Activated CD8-positive, alpha-beta memory T cell treated with anti-CD3 and anti-CD28 coated beads, Interleukin-2, amount 10 ng/mL, durations not matched to agents 7 days and 5 days (primary cell): ENCODE measurements at places on chromosomes 3 and 15. TPM values are rescaled to one million over a fixed set of nuclear protein-coding genes. Genes with fewer than 3 reads are reported as not detected.

VEPH1 gene
- total RNA-seq: not detected

- no peak overlapping the region for H3K27ac ChIP-seq
- peaks cover 7% of the 10 kb centered on the region for H3K27me3 ChIP-seq
- H3K4me3 ChIP-seq: no peak overlapping the region
Measured at GRCh38 chr3:131744765-131745164, 242.0 kb upstream of the MRPL3 start.

CSPG4 gene
- total RNA-seq: not detected

GRCh38 chr3:127675651-127676391 is 3.1 kb downstream of the ABTB1 start:
- DNase-seq: no peak
- no peaks in the 10 kb centered on the region for H3K36me3 ChIP-seq
- H3K4me3 ChIP-seq: no peak overlapping the region
- H3K27ac ChIP-seq: no peak overlapping the region
- H3K27me3 ChIP-seq: no peaks in the 10 kb centered on the region

- H3K4me1 ChIP-seq: peaks cover 96% of the 10 kb centered on the region
- peaks cover 83% of the 10 kb centered on the region for H3K36me3 ChIP-seq
- H3K27ac ChIP-seq: peak overlapping the region; percentile 99
- no peak for DNase-seq
Measured at GRCh38 chr3:4826237-4827100, 152.8 kb upstream of the BHLHE40 start.

GRCh38 chr15:22949074-22949547 is 31.1 kb downstream of the CYFIP1 start:
- H3K27ac ChIP-seq: no peak overlapping the region
- no peak overlapping the region for H3K4me3 ChIP-seq
- H3K27me3 ChIP-seq: peaks cover 9% of the 10 kb centered on the region
- no peak for DNase-seq
- H3K4me1 ChIP-seq: peaks cover 6% of the 10 kb centered on the region
- no peaks in the 10 kb centered on the region for H3K36me3 ChIP-seq

- no peaks in the 10 kb centered on the region for H3K36me3 ChIP-seq
- no peak overlapping the region for H3K27ac ChIP-seq
- no peak overlapping the region for H3K4me3 ChIP-seq
- H3K4me1 ChIP-seq: peaks cover 10% of the 10 kb centered on the region
- DNase-seq: no peak
Measured at GRCh38 chr15:98938105-98938417, 69.5 kb downstream of the PGPEP1L start.

GRCh38 chr3:139227165-139227564 is 116.7 kb upstream of the MRPS22 start:
- no peak overlapping the region for H3K4me3 ChIP-seq
- no peak for DNase-seq
- H3K27me3 ChIP-seq: peaks cover 2% of the 10 kb centered on the region
- peaks cover 1% of the 10 kb centered on the region for H3K4me1 ChIP-seq

GRCh38 chr15:25362545-25362944 is 76.3 kb downstream of the UBE3A start:
- DNase-seq: no peak
- peaks cover 55% of the 10 kb centered on the region for H3K36me3 ChIP-seq
- H3K27me3 ChIP-seq: no peaks in the 10 kb centered on the region

- no peak overlapping the region for H3K4me3 ChIP-seq
- H3K27me3 ChIP-seq: peaks cover 11% of the 10 kb centered on the region
- H3K27ac ChIP-seq: no peak overlapping the region
- H3K4me1 ChIP-seq: no peaks in the 10 kb centered on the region
Measured at GRCh38 chr15:38111070-38111469, 141.6 kb upstream of the SPRED1 start.

GRCh38 chr3:139835830-139836683 is 98.9 kb upstream of the CLSTN2 start:
- no peak overlapping the region for H3K4me3 ChIP-seq
- no peak for DNase-seq
- no peaks in the 10 kb centered on the region for H3K27me3 ChIP-seq
- no peaks in the 10 kb centered on the region for H3K4me1 ChIP-seq
- no peaks in the 10 kb centered on the region for H3K36me3 ChIP-seq

IL5RA gene
- total RNA-seq: not detected

GRCh38 chr3:117045143-117045542 is 335.6 kb downstream of the TUSC7 start:
- H3K4me3 ChIP-seq: no peak overlapping the region
- H3K36me3 ChIP-seq: no peaks in the 10 kb centered on the region
- no peak overlapping the region for H3K27ac ChIP-seq
- no peaks in the 10 kb centered on the region for H3K4me1 ChIP-seq

CELF6 gene
- 0.29 TPM for total RNA-seq

GRCh38 chr15:34188711-34189110 is 21.2 kb downstream of the KATNBL1 start:
- no peak for DNase-seq
- H3K27ac ChIP-seq: no peak overlapping the region
- H3K36me3 ChIP-seq: peaks cover 26% of the 10 kb centered on the region
- H3K27me3 ChIP-seq: no peaks in the 10 kb centered on the region
- H3K4me1 ChIP-seq: peaks cover 4% of the 10 kb centered on the region
- no peak overlapping the region for H3K4me3 ChIP-seq

GRCh38 chr15:95834028-95834804 is 496.3 kb upstream of the NR2F2 start:
- H3K27ac ChIP-seq: no peak overlapping the region
- no peak overlapping the region for H3K4me3 ChIP-seq
- no peak for DNase-seq
- H3K4me1 ChIP-seq: peaks cover 10% of the 10 kb centered on the region

BTLA gene
- 17.1 TPM for total RNA-seq

DNA sequence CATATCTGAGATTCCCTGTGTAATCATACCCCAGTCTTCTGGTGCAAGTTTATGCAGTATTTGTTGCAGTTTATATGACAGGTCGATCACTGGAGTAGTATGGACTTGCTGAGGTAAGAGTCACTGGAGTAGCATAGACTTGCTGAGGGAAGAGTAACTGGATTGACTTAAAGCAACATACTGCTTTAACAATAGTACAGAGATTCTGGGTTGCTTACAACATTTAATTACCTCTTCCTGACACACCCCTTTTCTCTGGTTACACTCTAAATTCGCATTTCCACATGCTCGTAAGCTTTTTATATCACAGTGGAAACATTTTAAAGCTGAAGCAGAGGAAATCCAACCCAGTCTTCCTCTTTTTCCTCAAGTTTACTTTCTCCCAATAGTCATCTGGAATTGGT is 11.8 kb downstream of the AAGAB start:
- DNase-seq: no peak
- H3K4me3 ChIP-seq: peak overlapping the region; percentile 1
- H3K27ac ChIP-seq: peak overlapping the region; percentile 14

PLXNB1 gene
- total RNA-seq: 4.0 TPM

- H3K4me3 ChIP-seq: peak overlapping the region; percentile 36
- no peak for DNase-seq
- H3K27me3 ChIP-seq: peaks cover 21% of the 10 kb centered on the region
- peak overlapping the region; percentile 80 for H3K27ac ChIP-seq
- peaks cover 32% of the 10 kb centered on the region for H3K4me1 ChIP-seq
- H3K36me3 ChIP-seq: peaks cover 19% of the 10 kb centered on the region
Measured at GRCh38 chr3:122642935-122643334, 37.7 kb upstream of the PARP14 start.

GRCh38 chr3:165185707-165186327 is 10.4 kb downstream of the SLITRK3 start:
- no peaks in the 10 kb centered on the region for H3K36me3 ChIP-seq
- no peak overlapping the region for H3K27ac ChIP-seq
- H3K27me3 ChIP-seq: no peaks in the 10 kb centered on the region
- no peak overlapping the region for H3K4me3 ChIP-seq
- H3K4me1 ChIP-seq: no peaks in the 10 kb centered on the region
- DNase-seq: peak; percentile 47

DNA sequence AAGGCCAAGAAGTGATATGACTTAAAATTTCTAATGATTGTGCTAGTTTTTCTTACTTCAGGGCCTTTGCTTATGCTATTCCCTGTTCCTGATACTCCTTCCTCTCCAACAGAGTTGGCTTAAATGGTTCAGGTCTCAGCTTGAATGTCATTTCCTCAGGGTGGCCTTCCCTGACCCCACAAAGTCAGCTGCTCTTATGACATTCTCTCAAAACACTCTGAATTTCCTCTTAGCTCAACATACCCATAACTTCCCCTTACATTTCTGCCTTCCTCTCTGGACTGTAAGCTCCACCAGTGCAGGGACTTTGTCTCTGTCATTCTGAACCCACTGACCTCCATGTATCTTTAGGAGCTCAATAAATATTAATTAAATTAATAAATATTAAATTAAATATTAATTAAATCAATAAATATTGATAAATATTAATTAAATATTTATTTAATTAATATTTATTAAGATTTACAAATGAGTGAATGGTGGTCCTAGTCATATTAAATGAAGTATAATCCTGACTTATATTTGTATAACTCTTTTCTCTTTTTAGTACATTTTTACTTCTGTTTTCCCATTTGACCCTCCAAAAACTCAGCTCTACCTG is 17.9 kb upstream of the TMCC1 start:
- DNase-seq: no peak
- no peaks in the 10 kb centered on the region for H3K27me3 ChIP-seq
- H3K4me1 ChIP-seq: no peaks in the 10 kb centered on the region

GRCh38 chr3:187802928-187803259 is 57.6 kb upstream of the BCL6 start:
- peak overlapping the region; percentile 49 for H3K4me3 ChIP-seq
- DNase-seq: peak; percentile 93
- H3K27me3 ChIP-seq: no peaks in the 10 kb centered on the region
- peaks cover 25% of the 10 kb centered on the region for H3K36me3 ChIP-seq
- peak overlapping the region; percentile 100 for H3K27ac ChIP-seq
